Globus pallidus (tissue), 1 donor: ENCODE measurements at places on chromosomes 4 and X.

- DNase-seq, result peak; percentile 60
These were observed 130.3 kb downstream of the DIPK2B start for GRCh38 chrX:45070116-45071007.

GRCh38 chrX:150954951-150955350, 28.2 kb upstream of the HMGB3 start:
- DNase-seq, result no peak

DNA sequence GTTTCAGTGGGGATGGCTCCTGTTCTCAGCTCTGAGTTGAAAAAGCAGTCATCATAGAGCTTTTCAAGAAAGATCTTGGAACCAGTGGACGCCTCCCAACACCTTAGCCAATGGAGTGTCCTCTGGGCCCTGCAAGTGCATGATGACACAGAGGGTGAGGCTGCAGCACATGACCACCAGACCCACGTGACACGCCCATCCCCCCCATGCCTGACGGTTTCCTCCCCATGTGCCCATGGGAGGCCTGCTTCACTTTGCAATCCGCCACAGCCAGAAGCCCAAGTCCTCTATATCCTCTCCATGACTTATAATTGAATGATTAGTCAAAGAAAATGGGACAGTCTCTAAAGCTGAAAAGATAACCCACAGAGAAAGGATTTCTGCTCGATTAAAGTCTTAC, 187.0 kb downstream of the AFAP1 start:
- no peak for DNase-seq

GRCh38 chr4:3485011-3485791, 22.1 kb downstream of the DOK7 start:
- DNase-seq, result no peak

DNA sequence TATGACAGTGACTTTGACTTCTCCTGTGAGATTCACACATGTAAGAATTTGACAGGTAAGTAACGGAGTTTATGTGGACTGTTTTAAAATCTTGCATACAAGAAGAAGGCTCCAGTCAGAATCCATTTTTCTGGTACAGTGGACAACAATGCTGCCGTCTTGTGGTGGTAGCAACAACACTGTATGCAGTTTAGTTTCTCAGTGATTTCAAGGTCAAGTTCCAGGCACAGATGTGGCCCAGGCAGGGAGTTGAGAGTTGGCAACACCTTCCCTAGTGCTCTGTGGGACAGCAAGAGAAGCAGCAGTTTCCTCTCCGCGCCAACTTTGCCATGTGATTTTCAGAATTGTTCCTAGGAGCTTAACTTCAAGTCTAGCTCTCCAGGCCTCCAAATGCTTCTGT, 56.0 kb upstream of the STPG2 start:
- DNase-seq, result no peak

DNA sequence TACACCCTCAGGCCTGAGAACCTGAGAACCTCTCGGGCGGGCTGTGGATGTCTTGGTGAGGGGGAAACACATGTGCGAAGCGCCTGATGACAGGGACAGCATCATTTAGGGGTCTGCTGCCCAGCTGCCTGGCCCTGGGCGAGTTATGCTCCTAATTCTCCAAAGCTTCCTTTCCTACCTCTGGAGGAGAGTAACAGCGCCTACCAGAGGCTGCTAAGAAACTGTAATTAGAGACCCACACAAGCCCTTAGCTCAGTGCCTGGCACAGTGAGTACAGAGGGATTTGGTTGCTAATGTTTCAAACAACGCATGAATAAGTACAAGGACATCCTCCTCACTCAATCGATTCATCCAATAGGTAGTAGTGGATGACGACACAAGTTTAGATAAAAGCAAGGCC, 40.4 kb downstream of the BCOR start:
- DNase-seq, result no peak

GRCh38 chrX:15714529-15714928, 23.5 kb upstream of the CA5B start:
- DNase-seq, result no peak

- DNase-seq, result no peak
These were observed 20.2 kb downstream of the SETD7 start for GRCh38 chr4:139535871-139536234.

GRCh38 chrX:133151336-133151735, 54.4 kb upstream of the USP26 start:
- DNase-seq, result no peak

DNA sequence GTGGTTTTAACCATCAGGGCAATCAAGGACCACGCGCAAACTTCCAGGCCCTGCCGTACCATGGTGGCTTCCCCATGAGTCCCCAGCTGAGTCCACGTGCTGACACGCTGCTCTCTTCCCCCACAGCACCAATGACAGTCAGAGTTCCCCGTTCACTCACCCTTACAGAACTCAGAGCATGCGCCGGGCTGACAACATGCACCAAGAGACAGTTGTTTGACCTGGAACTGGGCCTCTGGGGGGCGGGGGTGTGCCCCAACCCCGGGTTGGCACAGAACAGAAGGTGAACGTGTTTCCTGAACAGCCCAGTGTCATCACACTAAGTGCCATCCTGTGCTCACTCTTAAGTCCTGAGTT, 29.4 kb downstream of the IRF2 start:
- peak; percentile 33 for DNase-seq

DNA sequence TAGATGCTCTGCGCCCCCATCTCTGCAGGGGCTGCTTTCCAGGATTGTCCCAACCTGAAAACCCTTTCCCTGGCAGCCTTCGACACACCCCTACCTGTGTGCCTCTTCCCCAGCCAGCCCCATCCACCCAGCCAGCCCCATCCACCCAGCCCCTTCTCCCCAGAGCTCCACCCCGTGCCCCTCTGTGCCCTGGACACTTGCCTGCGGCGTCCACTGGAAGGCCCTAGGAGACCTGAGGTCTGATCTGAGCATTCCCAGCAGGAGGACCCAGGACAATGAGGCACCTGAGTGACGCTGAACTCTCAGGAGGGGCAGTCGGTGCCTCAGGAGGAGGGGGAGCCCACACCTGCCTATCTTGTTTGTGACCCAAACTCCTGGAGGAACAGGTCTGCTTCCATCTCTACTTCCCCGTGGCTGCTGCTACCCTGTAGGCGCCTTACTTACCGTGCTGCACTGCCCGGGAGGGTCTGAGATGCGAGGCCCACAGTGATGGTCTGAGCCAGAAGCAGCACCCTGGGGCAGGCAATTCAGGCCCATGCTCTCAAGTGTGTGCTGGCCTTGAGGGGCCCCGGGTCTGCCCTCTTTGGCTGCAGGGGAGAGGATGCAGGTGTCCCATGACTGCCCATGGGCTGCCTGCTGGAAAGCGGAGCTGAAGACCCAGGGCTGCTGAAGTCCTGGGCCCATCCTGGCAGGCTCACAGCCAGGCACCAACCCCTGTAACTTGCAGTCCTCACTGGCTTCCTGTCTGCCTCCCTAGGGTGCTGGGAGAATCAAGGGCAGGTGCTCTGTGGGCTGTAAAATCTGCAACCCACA, 4.9 kb downstream of the LRPAP1 start:
- no peak for DNase-seq

DNA sequence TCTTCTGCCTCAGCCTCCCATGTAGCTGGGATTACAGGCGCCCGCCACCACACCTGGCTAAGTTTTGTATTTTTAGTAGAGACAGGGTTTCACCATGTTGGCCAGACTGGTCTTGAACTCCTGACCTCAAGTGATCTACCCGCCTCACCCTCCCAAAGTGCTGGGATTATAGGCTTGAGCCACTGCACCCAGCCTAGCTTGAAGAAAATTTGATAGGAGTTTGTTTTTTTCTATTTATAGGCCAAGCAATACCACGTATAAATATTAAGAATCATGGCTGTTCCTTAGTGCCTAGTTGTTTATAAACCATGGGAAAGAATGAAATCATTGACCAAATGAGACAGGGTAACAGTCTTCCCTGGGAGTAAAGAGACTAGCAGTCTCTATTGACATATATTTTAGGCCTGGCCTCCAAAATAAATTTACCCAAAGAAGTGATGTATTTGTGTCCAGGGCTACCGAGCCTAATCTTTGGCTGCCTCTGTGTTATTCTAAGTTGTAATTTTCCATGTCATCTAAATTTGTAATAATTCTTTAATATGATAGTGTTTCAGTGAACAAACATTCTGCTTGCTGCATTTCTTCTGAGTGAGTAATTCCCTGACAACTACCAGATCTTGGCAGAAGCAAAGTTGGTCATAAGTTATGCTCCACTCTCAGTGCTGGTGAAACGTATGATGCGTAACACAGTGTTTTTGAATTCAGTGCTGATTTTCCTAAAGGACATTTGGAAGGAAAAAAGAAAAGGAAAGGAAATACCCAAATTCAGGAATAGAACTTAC, 10.3 kb downstream of the PKD2 start:
- no peak for DNase-seq

- no peak for DNase-seq
These were observed 2.7 kb upstream of the SRPK3 start for GRCh38 chrX:153778181-153778580.

GRCh38 chr4:48149827-48150370, 15.8 kb upstream of the TXK start:
- DNase-seq, result no peak

DNA sequence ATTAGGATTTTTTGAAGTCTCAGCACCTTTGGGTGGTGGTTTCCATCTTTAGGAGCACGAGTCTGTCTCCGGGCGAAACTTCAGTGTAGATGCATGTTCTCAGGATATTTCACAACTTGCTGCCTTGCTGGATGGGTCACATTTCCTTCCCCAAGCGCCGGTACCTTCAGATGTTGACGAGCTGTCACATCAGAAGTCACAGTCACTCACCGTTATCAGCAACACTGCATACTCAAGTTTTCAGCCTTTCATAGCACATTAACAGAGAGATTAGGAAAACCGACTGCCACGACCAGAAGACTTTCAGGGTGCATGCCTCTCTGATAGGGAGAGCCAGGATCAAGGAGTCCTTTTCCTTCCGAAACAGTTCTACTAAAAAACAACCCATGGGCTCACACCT, 77.8 kb downstream of the SHROOM2 start:
- no peak for DNase-seq

GRCh38 chr4:94346541-94346940, 3.9 kb upstream of the HPGDS start:
- no peak for DNase-seq
